ENCODE measurements at places on chromosomes 2 and 18.

DNA sequence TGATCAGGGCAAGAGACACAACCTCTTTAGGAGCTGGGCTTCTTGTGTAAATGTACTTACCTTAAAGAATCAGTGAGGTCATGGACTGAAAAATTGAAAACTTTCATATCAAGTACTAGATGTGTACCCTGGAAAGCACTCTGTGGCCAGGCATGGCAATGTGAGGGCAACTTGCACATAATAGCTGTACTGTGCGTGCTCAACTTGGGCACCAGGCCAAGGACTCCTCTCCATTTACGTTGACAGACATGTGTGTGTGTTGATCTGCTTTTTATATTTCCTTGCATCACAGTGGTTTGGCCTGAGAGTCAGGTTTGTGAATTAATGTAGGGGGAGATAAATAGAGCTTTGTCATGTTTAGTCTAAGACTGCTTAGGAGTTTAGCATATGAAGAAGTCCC, 669.5 kb upstream of the REG3G start:
- no peak for DNase-seq

DNA sequence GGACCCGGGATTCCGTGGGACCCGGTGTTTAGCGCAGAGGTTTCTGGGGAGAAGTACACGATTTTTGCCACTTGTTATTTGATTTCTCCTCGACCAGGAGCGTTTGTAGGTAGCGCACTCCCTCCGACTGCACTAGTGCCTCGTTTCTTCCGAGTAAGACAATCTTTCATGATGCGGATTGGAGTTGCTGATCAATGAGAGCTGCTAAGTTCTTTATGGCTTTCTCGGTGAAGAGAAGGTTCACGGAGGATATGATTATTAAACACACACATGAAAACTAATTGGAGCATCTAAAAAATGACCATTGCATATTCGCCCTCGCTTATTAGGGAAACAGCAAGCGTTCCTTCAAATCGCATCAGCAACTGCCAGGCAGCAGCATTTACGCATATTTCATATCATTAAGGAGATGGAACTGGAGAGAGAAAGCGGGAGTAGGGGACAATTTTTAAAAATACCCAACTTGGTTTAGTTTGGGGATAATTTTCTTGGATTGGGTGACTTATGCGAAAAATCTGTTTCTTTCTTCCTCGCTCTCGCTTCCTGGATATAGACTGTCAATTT, 616 bp downstream of the EML6 start:
- peak; percentile 32 for DNase-seq

DNA sequence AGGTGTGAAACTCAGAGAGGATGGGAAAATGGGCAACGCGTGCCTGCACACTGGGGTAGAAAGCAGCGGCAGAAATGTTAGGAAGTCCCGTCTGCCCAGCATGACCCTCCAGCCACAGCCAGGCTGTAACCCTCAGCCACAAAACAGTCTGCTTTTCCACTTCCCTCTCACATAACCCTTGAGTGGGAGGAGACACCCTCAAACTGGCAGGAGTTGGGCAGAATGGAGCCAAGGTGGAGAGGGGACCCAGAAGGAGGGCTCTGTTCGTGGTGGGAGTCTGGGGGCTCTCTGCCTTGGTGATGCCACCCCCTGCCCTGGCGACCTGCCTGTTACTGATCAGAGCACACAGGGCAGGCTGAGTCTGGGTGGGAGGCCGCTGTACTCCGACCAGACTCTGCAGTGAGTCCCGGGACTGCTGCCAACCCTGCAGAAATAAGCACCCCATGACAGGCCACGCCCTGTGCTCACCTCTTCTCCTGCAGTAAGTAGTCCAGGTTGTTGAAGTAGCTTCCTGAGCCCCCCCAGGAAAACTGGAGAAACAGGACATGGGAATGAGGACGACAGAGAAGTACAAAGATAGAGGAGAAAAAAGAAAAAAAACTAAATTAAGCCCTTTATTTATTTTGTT, 16.0 kb downstream of the FAM178B start:
- no peak for DNase-seq

DNA sequence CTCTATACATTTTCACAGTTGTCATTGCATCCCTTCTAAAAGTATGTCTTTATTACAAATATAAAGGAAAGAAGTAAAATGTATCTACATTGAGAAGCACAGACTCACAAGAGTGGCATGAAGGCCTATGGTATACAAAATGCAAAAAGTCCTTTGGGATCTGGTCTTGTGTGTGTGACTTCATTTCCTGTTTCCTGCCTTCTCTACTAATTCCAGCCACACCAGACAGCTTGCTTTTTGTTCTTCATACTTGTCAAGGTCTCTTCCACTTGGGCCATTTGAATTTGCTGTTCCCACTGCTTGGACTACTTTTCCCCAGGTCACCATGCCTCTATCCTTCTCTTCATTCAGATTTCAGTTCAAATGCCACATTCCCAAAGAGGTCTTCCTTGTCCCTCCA, 6.7 kb upstream of the PNO1 start:
- DNase-seq: no peak

GRCh38 chr18:10497206-10497749, 28.5 kb upstream of the NAPG start:
- DNase-seq: no peak
